ENCODE measurements at places on chromosomes 7 and 10.

DNA sequence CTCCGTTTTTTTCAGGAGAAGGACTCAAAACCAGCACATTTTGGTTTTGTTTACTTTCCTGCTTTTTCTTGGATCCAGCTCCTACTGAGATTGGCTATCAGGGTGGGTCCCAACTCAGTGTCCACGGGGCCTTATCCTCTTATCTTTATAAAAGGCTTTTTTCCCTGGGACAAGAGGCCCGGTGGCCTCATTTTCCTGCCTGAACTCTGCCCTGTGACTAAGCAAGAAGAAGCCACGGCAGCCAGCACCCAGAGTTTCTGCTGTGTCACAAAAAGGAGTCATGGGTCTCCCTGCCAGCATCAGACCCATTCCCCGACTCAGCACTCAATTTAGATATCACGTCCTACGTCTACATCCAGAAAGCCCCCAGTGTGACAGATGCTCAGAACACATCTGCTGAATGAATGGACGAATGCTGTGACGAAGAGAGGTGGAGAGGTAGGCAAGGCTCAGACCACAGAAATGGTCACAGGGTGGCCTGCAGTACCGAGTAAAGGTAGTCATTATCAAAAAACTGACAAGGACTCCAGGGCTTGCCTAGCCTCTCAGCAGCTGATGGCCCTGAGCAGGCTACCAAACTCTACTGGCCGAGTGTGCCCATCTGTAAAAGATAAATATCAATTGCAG, 16.7 kb downstream of the DLG5 start:
- DNase-seq: no peak

DNA sequence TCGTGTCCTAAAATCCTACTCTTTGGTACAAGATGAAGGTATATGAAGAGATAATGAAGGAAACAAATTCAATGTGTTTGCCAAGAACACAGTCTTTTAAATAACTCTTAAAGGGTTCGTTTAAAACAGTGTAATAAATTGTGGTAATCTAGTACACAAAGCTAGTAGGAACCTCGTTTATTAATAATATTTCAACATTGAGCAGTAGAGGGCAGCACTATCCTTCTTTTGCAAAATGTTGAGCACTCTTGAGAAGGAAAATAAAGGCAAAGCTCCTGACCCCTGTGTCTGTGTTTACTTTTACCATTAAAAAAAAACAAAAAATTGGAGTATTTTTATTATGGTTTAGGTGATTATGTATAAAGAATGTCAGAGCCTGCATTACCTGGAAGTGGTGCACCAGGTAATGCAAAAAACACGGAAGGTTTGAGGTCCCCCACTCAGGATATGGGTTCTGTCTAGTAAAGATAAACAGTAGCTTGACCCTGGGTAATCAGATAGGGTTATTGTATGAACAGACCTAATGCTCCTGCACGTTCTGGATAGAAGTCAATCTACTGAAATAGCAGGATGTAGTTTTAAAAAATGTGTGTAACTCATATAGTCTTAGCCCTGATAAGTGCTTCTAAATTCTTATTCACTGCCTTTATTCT, 5.7 kb upstream of the GOT1 start:
- no peak for DNase-seq

DNA sequence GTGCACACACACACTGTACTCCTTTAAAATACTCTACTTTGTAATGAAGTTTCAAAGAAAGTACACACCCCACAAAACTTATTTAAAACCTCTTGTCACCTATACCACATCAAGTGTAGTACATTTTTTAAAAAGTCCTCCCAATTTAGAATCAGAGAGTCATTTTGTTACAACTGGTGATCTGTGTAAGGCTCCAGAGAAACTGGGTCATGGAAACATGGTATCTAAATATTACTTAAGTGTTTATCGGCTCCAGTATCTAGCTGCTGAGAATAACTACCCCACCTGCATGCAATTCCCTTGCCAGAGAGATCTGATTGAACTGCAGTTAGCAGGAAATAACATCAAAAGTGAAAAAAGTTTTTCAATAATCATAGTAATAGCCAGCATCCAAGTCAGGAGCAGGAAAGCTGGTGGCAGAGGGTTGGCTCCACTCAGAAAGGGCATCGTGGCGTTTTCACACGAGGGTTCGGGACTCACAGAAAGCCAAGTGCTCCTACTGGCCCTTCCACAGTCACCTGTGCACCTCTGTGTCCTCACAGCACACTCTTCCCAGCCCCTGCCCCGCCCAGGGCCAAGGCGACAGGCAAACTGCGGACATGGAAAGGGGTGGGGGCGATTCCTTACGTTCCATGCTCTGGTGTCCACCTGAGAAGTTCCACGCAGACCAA, 6.5 kb downstream of the RGS10 start:
- no peak for DNase-seq

- DNase-seq: no peak
These were observed 108.9 kb downstream of the C10orf105 start for GRCh38 chr10:71610651-71611050.

DNA sequence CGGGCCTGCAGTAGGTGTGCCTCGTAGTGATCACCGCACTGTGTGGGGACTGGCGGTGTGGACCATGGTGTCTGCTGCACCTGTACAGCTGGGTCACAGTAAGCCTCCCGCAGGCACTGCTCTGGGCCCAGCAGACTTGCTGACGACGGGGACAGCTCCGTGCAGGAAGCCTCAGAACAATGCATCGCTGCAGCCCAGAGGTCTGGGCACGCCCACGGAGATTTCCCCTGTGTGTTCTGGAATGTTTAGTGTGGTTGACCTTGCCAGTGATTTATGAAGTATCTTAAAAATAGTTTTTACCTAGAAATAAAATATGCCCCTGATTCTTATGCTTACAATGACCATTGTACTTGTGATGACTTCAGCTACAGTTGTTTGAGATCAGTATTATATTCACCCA, 59.1 kb upstream of the ZNF32 start:
- DNase-seq: no peak

DNA sequence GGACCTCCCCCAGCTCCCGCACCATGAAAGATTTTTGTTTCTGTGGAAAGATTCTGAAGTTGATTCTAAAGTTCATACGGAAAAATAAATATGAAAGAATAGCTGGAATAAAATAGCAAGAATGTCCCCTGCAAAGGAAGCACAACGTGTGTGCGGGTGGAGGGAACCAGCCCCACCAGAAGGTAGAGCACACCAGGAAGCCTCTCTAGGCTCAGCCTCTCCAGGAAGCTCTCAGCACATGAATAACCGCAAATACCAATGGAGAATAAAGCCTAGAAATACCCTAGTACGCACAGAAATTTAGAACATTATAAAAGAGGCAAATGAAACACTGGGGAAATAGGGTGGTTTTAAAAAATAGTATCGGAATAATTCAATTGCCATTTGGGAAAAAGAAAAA, 24.6 kb upstream of the FAM170B start:
- no peak for DNase-seq

GRCh38 chr10:119665901-119666708, 14.9 kb downstream of the BAG3 start:
- DNase-seq: no peak

DNA sequence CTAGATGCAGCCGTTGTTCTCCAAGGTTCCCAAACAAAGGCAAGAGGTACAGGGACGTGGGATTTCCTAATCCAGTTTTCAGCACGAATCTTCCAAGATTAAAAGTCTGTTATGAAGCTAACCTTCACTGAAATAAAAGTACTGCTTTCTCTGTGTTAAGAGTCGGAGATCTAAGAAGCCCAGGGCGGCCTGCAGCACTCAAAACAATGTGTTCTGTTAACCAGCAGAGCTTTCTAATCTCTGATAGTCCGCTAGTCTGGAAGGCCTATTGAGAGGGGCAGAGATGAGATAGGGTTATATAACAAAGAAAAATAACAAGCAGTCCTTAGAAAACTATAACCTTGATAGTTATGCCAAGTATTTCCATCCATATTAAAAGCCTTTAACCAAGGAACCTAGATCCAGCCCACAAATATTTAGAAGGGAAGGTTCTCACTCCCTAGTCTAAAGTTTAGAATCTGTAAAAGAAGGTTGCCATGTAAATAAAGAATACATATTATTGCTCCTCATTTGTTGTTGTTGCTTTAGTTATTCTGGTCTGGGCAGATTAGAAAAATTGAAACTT, 106.3 kb upstream of the SVIL start:
- no peak for DNase-seq

GRCh38 chr7:11127988-11128387, 154.3 kb downstream of the PHF14 start:
- no peak for DNase-seq

DNA sequence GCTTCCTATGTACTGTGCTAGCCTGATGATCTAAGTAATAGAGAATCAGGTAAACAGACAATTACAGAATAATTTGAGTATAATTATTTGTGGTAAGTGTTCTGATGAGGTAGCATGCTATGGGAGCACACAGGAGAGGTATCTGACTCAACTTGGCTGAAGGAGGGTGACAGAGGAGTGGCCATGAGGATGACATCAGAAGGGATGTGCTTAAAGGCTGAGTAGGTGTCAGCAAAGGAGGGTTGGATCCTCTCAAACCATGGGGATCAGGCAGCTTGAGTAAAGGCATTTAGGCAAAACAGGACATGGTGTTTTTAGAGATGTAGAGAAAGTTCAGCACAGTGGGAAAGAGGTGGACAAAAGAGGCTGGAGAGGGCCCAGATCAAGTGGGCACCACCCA, 29.0 kb downstream of the KLHDC10 start:
- no peak for DNase-seq

DNA sequence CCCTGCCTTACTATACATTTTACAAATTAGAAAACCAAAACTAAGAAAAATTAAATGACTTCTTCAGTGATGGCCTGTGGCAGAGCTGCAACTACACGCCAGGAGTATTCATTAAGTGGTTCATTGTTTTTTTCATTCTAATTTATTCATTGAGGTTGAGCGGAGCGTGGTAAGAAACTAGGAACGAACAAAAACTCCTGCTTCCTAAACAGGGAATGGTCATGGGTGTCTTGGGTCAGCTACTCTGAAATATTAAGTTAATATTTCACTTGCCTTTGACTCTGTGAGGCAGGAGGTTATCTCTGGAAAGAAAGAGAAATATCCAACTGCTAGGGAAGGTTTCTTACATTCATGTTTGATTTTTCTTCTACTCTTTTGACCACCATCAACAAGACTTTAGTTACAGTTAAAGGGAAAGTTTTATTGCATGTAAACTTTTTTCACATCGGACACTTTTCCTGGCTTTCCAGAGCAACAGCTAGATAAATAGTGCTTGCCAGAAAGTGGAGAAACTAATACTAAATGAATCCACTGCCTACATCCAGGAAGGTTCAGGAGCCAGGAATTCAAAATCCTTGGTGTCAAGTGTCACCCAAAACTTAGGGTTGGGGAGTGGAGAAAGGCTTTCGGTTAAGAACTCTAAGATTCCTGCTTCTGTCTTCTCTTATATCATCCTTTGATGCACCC, 896 bp upstream of the GNG11 start:
- DNase-seq: no peak

DNA sequence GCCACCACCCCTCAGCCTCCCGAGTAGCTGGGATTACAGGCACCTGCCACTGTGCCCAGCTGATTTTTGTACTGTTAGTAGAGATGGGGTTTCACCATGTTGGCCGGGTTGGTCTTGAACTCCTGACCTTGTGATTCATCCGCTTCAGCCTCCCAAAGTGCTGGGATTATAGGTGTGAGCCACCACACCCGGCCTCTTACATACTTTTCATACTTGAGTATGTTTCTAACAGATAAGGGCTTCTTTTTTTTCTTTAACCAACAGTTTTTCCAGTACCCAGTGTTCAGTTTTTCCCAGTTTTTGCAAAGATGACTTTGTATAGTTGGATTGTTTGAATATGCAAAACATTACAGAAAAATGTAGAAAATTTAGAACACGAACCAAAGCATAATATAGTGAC, 7.7 kb downstream of the EIF4H start:
- no peak for DNase-seq

DNA sequence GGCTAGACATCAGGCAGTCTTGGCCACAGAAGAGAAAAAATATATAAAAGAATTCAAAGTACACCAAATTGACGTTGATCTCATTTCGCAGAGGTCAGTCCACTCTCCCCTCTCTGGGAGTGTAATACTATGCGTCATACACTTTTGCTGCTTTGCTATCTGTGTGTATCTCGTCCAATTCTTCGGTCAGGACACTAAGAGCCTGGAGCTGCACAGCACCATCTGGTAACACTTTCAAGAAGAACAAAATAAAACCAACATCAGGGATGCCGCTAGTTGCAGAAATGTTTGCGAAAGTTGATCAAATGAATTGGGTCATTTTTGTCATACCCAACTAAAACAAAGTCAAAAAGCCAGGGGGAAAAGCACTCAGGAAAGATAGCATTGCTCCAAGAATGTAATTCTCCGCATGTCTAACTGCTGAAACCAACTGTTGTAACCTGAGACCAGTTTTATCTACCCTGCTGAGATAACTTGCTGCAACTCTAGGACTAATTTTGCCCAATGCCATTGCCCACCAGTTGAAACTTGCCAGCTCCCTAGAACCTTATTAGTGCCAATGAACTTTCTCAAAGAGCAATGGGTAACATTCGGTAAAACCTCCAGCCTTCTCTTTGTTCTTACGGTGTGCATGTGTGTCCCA, 23.0 kb downstream of the TMEM176A start:
- no peak for DNase-seq

- no peak for DNase-seq
These were observed 3.2 kb upstream of the CEP55 start for GRCh38 chr10:93493162-93493561.

DNA sequence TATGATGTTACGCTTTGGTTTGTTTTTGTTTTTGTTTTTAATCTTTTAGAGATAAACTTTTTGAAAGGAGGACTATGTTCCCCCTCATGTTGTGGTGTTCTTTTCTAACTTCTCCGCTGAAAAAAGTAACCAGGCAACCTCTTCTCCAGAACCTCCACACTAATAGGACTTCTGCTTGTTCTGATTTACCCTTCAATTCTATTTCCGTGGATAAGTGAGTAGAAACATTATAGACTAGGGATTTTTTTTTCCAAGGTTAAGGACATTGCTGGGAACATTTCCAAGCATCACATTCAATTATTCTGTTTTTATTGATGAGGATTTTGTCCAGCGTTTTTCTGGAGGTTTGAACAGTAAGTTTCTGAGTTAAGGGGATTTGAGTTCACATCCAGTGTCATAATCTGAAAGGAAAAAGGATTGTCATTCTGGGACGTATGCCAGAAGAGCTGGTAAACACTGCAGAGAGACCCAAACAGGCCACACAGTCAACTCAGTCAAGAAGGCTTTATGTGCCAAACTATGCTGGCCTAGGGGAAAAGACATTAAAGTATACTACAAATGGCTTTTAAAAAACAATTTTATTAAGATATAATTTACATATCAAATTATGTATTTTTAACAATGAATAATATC, 28.3 kb upstream of the RALA start:
- no peak for DNase-seq

Data from stimulated activated CD8-positive, alpha-beta memory T cell treated with anti-CD3 and anti-CD28 coated beads, Interleukin-4, amount 100 ng/mL, for 1 hour (primary cell).